ENCODE measurements at places on chromosomes 3 and 15. TPM values are rescaled to one million over a fixed set of nuclear protein-coding genes. Genes with fewer than 3 reads are reported as not detected.

COL6A6 gene
- polyA plus RNA-seq = 50.2 TPM

LPP gene
- 28.2 TPM for polyA plus RNA-seq

PCLAF gene
- 58.0 TPM for polyA plus RNA-seq

TBC1D2B gene
- polyA plus RNA-seq = 41.7 TPM

DNA sequence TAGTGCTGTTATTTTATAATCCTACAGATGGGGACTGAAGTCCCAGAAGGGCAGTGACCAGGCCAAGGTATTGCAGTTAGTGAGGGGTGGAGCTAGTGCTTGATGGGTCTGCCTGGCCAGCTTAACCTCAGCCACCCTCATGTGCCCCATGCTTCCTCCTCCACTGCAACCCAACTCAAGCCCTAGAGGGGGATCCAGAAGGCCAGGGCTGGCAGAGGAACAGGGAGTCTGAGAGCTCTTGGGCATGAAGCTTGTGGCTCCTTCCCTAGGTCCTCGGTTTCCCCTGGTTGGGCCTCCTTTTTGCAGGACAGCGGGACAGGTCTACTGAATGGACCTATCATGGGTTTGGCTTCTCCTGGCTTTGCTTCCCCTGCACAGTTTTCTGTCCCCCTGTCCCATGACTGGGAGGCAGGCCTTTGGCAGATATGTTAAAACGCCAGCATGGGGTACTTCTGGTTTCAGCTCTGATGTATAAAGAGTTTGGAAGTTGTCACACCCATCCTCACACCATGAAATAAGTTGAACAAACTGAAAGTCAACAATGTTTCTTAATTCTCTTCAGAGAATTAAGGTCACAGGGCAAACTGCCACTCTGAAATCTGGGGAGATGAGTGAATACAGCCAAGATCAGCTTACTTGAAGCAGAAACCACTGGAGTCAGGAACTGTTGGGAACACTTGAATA, 103.3 kb downstream of the SMAD6 start:
- DNase-seq = no peak

- DNase-seq = peak; percentile 36
Measured at GRCh38 chr15:41231422-41232226, 556 bp downstream of the CHP1 start.

DNA sequence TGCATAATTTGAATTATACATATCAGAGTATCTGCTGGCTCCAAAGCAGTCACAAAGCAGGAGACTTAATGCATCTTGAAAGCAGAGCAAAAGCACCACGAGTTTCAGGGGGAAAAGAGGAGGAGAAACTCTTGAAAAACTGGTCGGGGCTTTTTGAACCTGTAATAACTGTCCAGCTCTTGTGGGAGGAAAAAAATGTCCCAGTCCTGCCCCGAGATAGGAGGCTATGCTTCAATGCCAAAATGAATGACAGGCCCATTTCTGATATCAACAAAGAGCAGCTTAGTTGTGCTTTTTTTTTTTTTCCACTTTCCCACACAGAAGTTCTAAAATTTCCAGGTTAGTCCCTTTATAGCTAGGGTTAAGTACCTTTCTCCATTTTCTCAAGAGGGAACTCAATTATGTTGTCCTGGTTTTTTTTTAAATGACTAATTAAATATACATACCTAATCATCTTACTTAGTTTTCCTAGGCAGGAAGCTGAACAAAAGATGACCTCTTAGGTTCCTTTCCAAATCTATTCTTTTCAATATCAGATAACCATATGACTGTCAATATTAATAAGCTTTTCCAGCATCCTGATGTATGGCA, 120.2 kb downstream of the TFDP2 start:
- DNase-seq = no peak

DNA sequence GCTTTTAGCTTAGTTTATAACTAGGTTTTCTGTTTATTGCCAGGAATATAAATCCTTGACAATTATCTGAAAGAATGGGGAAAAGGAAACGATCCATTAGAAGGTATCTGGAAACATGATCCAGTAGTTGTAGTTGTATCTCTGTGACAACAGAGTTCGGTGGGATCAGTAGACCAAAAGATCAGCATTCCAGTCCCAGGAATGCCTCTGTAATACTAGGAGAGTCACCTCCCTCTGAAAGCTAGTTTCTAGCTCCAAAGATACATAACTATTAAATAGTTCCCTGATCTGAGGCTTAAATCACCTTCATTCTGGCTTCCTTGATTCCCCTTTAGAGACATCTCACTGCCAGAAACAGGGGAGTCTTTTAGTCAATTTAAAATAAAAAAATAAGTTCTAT, 34.1 kb downstream of the MB21D2 start:
- no peak for DNase-seq

GRCh38 chr15:54206586-54207321, 228.5 kb downstream of the UNC13C start:
- DNase-seq = no peak

DNA sequence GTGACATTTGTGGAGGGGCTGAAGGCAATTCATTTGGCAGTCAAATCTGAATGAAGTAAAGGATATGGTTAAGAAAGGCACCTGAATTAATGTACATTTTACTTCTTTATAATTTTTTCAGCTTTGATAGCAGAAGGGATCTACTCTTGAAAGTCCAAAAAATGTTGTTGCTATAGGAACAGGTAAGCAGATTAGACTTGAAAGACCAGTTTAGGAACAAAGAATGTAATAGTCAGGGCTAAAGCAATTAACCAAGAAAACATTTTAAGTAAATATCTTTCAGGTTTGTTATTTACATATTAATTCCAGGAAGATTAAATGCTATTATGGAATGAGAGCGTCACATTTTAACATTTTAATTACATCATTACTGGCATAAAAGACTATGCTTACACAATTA, 1.1 kb downstream of the ATP13A4 start:
- peak; percentile 28 for DNase-seq

- DNase-seq = no peak
Measured at GRCh38 chr3:129718201-129718600, 111.7 kb upstream of the PLXND1 start.

DNA sequence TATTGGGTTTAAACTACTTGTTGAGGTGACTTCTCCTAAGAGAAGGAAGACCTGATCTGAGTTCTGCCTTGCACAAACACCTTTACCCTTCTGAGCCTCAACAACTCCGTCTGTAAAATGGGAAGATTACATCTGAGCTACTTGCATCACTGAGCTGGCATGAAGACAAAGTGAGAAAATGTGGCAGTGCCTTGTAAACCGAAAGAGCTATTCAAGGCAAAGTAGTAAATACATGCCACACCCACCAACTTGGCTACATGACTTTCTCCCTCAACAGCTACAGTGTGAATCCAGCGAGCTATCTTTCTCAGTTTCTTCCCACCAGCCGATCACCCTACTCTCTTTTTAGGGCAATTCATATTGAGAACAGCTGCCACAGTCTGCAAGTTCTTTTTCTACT, 148.3 kb downstream of the FOXB1 start:
- no peak for DNase-seq

- no peak for DNase-seq
Measured at GRCh38 chr15:91909574-91909973, 56.1 kb downstream of the SLCO3A1 start.
